ENCODE measurements at places on chromosomes 2 and 18.

DNA sequence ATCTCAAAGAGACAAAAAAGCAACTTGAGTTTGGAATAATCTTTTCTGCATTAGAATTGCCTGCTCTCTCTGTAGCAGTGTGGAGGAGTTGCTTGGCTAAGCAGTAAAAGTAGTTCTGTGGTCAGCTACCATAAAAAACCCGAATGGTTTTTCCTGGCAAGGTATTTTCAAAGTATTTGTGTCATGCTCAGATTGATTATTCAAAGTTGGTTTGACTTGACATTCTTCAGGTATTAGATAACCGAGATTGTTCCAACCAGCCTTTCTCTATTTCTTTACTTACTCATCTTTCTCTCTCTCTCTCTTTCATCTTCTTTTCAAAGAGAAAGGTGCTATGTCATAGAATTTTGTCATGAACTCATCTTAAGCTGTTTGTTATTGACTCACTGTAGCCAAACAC, 404.9 kb downstream of the CPS1 start:
- no peak for DNase-seq

GRCh38 chr2:72934683-72935610, 17.6 kb downstream of the EMX1 start:
- no peak for DNase-seq

GRCh38 chr2:86037141-86037794, 68.4 kb downstream of the POLR1A start:
- DNase-seq = no peak

DNA sequence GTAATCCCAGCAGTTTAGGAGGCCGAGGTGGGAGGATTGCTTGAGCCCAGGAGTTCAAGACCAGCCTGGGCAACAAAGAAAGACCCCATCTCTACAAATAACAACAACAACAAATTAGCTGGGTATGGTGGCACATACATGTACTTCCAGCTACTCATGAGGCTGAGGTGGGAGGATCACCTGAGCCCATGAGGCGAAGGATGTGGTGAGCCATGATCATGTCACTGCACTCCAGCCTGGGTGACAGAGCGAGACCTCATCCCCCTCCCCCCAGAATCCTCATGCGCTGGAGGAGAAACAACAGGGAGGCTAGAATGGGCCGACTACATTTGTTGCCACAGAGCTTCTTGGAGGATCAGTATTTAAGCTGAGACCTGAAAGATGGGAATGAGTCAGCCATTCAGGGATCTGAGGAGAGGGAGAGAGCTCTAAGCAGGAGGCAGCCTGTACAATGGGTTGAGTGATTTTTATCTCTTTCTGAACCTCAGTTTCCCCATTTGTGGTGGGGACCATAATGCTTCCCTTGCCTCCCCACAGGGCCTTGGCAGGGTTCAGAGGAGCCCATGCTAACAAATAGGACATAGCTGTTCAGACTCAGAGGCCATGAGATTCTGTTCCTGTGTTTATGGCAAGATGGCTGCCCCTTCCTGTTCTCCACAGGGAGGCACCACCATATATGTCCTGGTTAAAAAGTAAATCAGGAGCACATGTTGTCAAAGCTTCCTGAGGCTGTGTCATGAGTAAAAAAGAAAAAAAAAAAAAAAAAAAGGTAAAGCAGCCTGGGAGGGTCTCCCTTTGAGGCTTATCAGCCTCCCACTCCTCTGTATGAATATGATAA, 131.4 kb upstream of the HAAO start:
- DNase-seq = no peak

- DNase-seq = no peak
These were observed 183.2 kb upstream of the SPRED2 start for GRCh38 chr2:65615602-65616001.

Data from NCI-H526 treated with DMSO at 0.1 percent for 48 hours (cell line).